ENCODE measurements at places on chromosomes 11 and 22.

DNA sequence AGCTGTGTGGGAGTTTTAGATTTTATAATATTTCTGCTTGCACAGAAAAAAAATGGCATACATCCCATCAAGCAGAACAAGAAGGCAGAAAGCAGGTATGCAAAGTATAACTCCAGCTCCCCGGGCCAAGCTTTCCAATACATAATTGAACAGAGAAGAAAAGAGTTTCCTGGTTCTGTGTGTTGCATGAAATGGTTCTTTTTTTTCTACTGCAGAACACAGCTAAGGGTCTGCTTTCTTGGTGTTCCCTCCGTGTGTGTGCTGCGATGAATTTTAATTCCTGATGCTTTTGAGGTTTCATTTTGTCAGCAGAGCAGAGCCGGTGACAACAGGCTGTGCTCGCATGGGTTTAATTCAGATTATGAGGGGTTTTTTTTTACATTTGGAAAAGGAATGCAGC is 70.7 kb upstream of the TTC12 start:
- DNase-seq = no peak

DNA sequence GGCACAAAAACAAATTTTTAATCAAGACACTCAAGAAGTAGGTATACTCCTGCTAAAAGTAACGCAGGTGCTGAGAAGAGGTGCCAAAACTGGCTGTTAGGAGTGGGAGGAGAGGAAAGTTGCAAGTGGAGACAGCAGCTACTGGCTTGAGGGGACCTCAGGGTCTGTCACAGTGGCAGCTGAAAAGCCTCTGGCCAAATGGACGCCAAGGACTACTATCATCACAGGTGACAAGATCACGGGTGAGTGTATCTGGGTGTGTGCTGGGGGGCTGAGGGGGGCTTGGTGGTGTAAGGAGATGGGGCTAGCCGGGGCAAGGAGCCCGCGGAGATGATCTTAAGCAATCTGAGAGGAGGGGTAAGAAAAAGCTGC is 687 bp downstream of the ZNF202 start:
- DNase-seq = no peak

DNA sequence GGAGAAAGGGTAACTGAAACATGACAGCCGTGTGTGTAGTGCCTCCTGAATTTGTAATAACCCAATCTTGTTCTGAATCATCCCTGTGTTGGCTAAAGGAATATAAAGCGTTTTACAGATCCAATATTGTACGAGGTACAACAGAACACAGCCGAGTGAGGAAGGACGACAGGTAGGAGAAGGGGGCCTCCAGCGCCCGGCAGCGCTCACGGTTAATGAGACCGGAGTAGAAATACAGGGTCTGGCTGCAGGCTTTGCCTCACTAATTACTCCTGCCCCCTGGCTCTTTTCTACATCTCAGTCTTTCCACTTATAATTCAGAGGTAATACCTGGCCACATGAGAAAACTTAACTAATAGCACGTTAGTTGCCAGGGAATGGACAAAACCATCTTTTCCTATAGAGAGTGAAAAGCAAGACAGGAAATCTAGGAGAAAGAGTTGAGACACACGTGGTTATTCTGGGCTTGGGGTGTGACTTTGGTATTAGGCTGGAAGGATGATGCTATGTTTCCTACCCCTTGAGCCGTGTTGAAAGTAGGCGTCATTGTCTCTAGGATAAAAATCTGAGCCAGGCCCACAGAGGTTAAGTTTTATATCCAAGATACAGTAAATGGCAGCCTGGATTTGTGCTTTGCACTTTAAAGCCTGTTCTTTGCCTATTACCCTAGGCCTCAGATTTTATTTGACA is 54.1 kb downstream of the GRIK4 start:
- DNase-seq = no peak

DNA sequence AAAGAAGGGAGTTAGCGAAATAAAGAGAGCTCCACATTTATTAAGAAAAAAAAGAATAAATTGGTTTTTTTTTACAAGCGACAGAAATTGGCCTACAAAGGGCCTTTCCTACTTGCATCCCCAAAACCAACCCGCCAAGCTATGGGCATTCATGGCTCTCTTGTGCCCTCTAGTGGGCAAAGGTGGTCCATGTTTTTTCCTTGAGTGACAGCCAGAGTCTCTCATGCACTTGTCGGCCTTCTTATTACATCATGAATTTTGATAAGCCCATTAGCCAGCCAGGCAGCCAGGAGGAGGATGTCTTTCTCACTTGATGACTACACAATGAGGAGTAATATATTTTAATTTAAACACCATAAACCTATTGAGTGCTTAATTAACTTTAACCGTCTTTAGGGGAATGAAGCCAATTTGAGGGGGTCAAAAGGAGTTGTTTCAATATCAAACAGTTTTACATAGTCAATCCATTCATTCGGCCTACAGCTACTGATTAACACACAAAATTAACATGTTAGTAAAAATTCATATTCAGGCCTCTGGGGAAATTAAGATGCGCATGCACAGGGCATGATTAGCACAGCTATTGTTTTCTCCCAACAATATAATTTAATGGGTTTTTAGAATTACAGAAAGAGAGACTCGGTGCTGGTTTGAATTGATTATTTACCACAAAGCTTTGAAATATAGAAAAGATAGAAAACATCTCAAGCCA is 85.5 kb downstream of the RCN1 start:
- DNase-seq = peak; percentile 72

DNA sequence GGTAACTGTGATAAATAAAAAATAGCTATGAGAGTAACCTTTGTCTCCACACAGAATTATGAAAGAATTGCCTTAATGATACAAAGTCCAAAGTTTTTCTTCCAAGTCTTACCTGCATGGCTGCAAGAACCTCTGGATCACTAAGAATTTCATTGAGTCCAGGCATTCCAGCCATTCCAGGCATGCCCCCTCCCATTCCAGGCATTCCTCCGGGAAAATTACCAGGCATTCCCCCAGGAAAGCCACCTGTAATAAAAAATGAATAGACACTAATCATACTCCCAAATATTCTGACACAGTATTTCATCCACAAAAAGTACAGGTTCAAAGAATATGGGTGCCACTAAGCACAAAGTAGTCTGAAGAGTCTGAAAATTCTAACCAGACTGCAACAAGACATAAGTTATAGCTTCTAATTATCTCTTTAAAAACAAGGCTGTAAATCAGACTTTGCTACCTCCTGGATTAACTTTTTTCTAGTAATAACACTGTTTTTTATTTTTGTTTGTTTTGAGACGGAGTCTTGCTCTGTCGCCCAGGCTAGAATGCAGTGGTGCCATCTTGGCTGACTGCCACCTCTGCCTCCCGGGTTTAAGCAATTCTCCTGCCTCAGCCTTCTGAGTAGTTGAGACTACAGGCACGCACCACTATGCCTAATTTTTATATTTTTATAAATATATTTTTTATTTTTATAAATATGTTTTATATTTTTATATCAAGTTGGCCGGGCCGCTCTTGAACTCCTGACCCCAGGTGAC is 8.0 kb upstream of the SLC25A17 start:
- DNase-seq = no peak

DNA sequence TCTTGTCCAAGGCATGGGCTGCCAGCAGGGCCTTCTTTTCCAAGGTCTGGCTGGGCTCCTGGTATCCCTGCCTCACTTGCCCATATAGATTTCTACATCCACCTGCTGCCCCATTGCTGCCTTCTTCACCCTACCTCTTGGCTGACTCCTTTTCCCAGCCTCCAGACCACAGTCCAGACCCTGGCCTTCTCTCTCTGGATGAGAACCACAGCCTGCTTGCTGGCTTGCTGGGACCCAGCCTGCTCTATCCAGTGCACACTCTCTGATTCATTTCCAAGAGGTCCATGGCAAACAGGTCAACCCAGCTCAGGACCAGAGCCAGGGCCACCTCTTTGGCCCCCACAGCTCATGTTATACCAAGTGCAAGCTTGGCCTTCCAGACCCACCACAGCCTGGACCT is 169.4 kb upstream of the BDNF start:
- DNase-seq = no peak

DNA sequence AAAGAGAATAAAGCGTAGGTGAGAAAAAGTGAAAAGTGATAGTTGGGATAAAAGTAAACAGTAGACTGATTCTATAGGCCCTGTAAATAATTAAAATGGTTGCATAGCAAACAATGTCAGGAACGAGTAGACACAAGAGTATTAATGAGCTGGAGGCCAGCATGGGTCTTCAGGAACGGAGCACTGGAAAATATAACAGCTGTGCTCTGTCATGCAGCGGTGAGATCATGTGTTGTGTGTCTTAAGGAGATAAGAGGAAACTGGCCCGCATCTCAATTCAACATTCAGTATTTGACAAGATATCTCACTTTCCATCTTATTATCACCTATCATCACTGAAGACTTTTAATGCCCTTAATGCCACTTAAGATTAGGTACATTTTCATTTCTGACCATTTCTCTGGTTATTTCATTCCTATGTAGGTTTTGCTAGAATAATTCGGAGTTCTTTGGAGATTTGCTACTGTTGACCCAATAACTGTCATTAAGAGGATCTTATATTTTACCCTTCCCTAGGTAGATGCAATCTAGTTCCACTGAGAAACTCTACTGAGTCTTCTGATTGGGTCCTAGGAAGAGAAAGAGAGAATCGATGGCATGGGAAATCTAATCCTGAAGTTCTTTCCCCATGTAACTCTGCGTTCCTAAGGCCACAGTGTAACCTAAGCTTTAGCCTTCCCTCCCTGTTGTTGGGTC is 35.5 kb upstream of the VWA5A start:
- no peak for DNase-seq

- DNase-seq = no peak
Measured at GRCh38 chr22:39429916-39430575, 26.8 kb upstream of the MGAT3 start.

DNA sequence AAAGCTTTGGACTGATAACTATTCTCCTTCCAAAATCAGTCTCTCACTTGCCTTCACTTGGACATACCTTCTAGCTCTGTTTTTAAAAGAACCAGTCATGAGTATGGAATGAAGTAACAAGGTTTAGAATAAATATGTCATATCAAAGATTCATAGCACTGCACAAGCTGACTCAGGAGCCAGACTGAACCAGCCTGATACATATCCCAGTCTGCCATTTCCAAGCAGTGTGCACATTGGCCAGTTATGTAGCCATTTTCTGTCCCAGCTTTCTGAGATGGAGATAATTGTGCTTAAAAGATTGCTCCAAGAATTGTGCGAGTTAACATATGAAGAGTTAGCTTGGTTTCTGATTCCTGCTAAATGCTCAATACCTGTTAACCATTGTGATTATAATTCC is 311.3 kb downstream of the C11orf87 start:
- no peak for DNase-seq

DNA sequence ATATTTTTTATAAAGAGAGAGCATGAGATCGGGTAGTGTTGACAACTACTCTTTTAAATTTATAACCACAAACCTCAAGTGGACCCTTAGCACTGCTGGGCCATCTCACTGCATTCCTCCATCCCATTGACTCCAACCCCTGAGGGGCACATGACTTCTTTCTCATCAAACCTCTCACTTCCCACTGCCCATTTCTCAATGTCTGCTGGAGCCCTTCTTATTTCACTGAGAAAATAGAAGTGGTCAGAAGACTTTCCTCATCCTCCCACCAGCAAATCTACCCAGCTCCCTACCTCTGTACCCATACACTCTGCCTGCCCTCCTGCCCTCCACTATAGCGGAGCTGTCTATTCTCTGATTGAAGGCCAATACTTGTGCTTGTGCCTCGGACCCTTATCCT is 370.6 kb upstream of the MPPED2 start:
- no peak for DNase-seq

- no peak for DNase-seq
Measured at GRCh38 chr11:133895061-133895479, 49.8 kb upstream of the SPATA19 start.
